Hepatocyte (in vitro differentiated cells): ENCODE measurements at places on chromosomes 7 and 10. TPM values are rescaled to one million over a fixed set of nuclear protein-coding genes. Genes with fewer than 3 reads are reported as not detected.

DNA sequence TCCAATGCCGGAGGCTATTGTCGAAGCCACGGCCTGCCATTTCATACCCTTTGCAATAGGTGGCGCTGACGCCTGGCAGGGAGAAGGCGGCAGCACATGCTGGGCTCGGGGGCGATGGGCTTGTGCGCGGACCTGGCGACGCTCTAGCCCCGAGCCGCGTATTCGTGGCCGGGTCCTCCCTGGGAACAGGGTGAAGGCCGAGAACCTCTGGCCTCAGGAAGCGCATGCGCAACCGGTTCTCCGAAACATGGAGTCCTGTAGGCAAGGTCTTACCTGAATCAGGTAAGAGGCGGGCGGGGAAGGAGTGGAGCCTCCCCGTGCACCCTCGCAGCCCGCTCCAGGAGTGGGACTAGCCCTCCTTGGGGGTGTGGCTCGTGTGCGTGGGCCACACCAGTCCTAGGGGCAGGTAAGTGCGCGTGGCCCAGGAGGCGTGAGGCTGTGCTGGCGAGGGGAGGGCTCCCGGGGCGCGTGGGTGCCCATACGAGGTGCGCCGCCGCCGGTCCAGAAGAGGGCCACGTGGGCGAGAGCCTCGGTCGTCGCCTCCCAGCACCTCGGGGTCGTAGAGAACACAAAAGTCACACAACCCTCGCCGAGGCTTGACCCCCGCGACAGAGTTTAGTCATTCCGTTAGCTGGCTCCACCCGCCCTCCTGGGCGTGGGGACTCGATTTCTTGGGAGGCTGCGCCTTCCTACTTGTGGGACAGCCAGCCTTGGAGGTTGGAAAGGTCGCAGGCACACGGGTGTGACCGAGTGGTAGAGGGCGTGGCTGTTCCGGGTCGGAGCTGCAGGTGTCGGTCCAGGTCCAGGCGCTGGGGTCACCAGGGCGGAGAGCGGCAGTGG, 5.6 kb upstream of the MEST start:
- DNase-seq: peak; percentile 74

DNA sequence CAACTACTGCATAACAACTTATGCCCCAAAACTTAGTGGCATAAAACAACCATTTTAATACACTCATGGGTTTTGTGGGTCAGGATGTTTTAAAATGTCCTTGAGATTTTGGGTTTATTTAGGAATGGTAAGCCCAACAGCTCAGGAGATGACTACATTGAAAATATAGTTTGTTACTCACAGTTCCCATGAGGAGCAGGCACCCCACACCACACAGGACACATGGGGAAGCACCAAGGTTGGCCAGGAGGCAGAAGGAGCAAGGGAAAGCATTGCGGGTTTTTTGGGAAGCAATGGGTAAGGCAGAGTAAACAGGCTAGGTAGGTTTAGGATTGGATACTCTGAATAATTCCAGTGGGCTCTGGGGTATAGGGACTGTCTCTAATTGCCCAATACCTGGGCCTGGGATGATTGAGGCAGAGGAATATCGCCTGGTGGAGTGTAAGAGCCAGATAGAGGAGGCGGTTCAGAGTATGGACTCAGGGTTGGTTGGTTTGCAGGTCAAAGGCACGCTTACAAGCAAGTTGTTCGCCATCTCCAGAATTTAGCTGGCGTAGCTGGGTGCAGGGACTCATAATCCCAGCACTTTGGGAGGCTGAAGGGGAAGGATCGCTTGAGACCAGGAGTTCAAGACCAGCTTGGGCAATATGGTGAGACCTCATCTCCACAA, 10.0 kb upstream of the MARVELD1 start:
- DNase-seq: no peak

GRCh38 chr10:116097239-116097784, 175.7 kb downstream of the GFRA1 start:
- no peak for DNase-seq

GRCh38 chr7:2962865-2963264, 80.8 kb downstream of the CARD11 start:
- no peak for DNase-seq

DNA sequence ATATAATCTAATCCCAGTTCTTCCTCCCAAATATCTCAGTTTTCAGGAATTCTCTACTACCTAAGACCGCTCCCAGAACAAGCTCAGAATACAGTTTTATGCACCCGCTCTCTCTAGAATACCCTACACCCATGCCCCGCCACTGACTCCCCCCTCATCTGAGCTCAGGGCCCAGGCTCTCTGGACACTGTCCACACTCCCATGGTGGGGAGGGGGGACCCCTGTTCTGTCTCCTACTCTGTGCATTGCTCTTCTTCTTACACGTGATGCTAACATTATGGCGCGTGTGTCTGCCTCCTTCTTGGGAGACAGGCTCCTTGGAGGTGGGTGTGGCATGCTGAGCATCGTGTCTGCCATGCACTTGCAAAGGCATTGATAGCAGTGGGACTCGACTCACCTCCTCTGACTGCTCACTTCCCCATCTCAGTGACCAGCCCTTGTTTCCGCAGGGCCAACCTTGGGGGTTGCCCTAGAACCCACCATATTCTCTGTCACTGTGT, 127.9 kb downstream of the TCERG1L start:
- no peak for DNase-seq

DNA sequence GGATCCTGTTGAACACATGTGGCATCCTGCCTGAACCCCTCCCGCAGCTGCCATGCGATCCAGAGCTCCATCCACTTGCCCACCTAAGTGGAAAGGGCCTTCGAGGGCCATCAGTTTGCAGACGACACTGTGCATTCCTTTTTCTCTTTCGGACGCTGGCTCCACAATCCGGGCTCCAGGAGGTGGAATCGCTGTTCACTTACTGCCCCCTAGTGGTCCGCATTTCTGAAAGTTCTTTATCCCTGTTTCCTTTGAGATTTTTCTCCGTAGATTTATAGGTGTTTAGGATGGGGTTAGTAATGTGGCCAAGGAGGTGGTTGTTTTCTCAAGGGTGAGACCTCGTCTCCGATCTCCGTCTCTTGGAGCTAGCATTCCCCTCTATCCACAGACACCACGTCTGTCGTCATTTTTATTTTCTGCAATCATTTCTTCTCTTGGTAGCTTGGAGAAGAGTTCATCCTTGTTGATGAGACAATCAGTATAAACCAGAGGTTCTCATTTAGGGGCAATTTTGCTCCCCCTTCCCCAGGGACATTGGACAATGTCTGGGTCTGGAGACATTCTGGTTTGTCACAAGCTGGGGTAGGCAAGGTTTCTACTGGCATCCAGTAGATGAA, 204.6 kb downstream of the ARHGAP21 start:
- DNase-seq: peak; percentile 85

The IGF2BP3 gene
- total RNA-seq: 73.1 and 75.7 TPM in 2 replicates

The CFAP58 gene
- 0.17 and 0.20 TPM in 2 replicates for total RNA-seq

The ITGA8 gene
- total RNA-seq: 16.8 and 17.3 TPM in 2 replicates

The TMEM229A gene
- total RNA-seq: 0.17 and 1.3 TPM in 2 replicates

The PSMA2 gene
- 117 and 118 TPM in 2 replicates for total RNA-seq
